ENCODE measurements at places on chromosomes 11 and 22.

DNA sequence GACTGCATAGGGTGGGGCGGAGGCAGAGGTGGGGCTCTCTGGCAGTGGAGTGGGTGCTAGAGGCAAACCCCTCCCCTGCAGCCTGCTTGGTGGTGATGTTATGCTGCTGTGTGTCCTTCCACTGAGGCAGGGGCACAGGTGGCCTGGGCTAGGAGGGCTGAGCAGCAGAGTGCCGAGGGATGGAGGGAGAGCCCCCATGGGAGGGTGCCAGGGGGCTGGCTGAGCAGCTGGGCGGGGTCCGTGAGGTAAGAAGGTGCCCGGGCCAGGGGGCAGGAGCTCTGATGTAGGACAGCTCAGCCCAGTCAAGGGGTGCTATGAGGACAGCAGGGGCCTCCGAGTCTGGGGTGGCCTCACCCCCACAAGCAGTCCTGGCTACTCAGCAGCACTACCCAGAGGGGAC, 4.2 kb downstream of the CLDN5 start:
- no peak for DNase-seq

- no peak for DNase-seq
Observed at GRCh38 chr11:1744891-1745700, 5.3 kb downstream of the IFITM10 start.

- DNase-seq = no peak
Observed at GRCh38 chr11:64670975-64671374, 52.0 kb downstream of the NRXN2 start.

GRCh38 chr22:50361222-50361621, 18.1 kb downstream of the PPP6R2 start:
- no peak for DNase-seq

DNA sequence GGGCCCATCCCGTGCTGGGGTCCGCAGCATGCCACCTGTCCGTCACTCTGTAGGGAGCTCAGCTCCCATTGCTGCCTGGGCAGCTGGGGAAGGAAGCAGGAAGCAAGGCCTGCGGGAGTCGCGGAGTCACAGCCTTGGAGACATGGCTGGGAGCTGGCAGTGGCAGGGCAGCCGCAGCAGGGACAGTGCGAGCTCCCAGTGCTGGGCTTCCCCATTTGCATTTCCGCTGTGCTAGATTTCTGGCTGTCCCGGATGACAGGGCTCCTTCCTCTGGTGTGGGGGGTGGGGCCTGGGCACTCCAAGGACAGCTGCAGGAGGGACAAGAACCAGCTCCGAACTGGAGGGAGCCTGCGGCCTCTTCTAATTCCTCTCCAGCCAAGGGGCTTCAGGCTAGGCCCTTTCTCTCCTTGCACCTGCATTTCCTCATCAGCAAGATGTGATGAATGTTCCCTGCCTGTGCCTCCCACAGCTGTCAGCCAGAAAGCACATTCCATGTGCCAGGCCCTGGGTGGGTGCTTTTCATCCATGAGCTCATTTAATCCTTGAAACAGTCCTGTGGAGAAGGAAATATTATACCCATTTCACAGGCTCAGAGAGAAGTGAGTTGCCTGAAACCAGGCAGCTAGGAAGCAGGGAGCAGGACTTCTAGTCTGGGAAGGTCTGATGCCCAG, 48.0 kb downstream of the MYO7A start:
- DNase-seq = no peak

GRCh38 chr22:38793721-38794466, at the start of gene DNAL4:
TSS of gene DNAL4 (minus strand) at chr22:38794143. CDS start at chr22:38782731, 11,412 bp downstream.
- DNase-seq = peak; percentile 96

- DNase-seq = no peak
Observed at GRCh38 chr22:30420347-30421125, 5.0 kb upstream of the MTFP1 start.

DNA sequence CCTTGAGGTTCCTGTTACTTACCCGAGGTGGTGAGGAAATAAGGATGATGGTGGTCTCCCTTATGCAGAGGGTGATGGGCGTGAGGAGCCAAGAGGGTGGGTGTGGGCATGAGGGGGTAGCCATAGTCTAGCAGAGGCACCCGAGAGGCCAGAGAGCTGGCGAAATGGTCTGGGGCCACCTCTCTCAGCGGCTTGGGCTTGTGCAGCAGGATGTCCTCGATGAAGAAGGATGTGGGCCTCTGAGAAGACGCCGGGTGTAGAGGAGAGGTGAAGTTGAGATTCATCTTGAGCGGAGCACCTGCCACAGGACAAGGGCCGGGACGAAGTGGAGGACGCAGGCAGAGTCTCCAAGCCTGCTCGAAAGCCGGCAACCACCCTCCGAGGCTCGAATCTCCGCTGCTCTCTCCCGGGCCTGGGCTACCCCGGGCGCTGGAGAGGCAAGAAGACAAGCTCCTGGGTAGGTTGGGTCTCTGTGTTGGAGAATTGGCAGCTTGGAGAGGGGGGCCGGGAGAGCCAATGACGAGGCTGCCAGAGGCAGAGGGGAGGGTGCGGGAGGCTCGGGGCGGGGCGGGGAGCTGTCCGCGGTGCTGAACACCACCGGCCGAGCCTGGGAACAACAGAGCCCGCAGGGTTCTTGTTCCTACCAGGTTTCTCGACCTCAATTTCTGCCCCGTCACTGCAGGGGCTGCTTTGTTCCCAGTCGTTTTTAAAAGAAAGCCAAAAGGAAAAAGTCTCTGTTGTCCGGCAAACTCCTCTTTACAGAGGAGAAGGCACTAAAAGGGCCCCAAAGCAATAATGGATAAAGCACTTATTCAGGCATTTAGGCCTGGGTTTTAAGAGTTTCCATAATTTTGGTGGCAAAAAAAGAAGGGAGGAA, at the start of gene BSX:
BSX (minus strand) TSS at position 447 of the 877 bp plus-strand sequence; CDS start at position 284, 163 bp downstream.
- DNase-seq = no peak

DNA sequence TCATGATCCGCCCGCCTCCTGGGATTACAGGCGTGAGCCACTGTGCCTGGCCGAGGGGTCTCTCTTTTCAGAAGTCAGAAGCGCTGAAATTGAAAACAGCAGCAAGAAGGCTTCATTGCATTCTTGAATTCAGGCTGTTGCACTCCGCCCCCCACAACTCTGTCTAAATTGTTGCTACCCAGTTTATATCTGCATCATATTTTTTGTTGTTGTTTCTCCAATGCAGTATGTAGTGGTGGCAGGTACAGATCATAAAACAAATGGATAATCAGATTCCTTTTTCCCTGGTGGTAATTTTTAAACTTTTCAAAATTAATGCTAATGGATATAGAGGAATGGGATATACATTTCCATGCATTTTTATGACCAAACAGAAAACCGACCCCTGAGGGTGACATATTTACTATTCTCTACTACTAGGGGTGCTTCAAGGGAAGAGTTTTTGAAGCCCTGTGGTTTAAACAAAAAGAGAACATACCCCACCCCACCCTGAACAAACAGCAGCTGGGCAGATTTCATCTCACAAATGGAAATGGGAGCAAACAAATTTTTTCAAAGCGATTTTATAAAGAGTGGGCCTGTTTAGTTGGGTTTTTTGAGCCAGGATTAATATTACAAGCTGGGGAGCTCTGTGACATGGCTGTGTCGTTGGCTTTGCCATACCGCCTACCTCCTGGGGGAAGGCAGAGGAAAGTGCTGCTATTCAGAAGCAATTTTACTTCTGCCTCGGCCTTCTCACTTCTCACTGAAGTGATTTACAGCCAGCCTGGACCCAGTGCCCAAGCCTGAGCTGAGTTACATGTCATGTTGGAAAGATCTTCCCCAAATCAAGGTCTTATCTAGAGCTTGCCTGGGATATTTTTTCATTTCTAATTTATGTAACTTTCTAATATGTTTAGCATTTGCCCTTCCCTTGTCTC, 16.0 kb upstream of the TMA7B start:
- no peak for DNase-seq

GRCh38 chr11:36427876-36428275, 82.2 kb downstream of the TRAF6 start:
- no peak for DNase-seq

DNA sequence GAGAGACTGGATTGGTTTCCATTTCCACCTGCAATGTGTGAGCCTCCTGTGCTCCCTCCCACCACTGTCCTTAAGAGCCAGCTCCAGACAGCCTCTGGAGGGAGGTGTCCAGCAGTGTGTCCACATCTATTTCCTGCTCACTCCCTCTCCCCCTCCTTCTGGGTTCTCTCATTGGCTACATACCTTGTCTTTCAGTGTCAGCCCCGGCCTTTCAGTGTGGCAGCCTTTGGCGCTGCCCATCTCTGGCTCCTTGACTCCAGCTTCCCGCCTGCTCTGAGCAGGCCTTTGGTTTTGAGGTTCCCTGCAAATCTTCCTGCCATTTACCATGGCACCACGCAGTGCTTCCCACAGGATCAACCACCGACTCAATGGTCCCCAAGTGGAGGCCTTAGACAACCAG, 19.0 kb upstream of the PTPRJ start:
- no peak for DNase-seq

DNA sequence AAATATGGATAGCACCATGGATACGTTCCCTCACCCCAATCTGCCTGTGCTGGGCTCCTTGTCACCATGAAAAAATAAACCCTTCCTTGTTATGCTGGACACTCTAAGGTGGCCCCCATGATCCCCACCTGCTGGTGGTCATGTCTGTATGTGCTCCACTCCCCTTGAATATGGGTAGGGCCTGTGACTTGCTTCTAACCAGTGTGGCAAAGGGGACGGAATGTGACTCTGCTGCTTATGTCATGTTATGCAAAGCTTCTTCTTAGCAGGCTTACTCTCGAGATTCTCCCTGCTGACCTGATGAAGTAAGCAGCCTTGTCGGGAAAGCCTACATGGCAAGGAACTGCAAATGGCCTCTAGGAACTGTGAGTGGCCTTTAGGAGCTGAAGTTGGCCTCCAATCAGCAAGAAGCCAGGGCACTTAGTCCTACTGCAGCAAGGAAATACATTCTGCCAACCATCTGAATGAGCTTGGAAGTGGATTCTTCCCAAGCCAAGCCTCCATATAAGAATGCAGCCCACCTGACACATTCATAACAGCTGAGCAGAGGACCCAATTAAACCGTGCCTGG, 159.9 kb downstream of the CCDC34 start:
- DNase-seq = no peak

GRCh38 chr22:44972363-44973083, 37.3 kb downstream of the PHF21B start:
- DNase-seq = no peak

- DNase-seq = no peak
Observed at GRCh38 chr11:36452236-36452940, 57.7 kb downstream of the TRAF6 start.

- no peak for DNase-seq
Observed at GRCh38 chr11:112963368-112963955, 2.2 kb downstream of the NCAM1 start.

DNA sequence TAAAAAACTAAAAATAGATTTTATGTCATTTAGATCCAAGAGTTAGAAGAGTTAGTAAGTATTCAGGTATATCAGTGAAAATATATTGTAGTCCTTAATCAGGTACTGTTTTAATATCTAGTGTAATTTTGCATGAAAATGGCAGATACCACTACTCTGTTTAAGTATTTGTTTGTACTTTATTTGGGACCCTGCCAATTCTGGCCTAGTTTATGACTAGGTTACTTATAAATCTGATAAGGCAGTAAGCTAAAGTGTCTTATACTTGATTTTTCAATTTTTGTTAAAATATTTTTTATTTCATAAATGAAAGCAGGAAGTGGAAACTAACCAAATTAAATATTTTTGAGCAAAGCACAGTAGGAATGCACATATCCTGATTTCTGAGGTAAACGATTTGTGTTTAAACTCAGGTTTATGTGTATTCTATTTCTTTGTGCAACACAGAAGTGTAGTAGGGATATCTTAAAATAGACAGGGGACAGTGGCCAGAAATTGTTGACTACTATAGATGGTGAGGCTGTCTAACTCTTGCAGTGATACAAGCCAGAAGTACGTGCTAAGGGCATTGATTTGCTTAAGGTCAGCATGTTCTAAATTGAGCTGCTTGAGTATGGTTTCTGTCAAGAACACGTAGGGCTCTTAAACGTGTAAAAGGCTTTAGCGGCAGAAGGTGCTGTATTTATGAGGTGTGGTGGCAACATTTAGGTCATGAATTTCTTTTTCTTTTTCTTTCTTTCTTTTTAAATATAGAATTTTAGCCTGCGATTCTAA, 34.0 kb downstream of the HIPK3 start:
- DNase-seq = no peak

DNA sequence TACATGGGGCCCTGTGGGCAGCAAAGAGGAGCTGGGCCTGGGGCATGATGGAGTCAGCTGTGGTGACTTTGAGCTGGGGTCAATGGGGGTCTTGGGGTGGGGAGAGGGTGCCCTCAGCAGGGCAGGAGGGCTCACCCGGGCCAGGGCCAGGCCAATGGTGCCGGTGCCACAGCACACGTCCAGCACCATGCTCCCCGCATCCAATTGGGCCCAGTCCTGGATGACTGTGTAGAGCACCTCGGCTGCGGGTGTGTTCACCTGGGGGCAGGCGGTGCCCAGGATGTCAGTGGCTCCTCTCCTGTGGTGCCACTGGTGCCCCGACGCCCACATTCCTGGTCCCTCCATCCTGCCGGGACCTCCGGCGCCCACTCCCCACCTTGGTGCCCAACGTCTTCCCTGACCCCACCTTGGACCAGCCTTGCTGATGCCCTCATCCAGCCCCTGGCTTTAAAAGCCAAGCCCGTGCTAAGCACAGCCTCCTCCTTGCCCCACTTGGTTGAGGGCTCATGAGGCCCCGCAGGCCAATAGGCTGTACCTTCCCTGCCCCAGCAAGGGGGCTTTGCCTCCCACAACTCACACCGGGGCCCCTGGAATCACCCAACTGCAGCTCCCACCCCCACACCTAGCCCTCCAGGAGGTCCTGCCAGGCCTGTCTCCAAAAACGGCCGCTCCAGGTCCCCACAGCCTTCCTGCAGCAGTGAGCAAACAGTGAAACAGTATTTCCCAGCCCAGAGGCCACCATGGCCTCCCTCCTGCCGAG, 2.2 kb upstream of the RANBP1 start:
- no peak for DNase-seq

- DNase-seq = no peak
Observed at GRCh38 chr11:118342503-118343161, at the start of gene CD3D. TSS of gene CD3D (minus strand) at chr11:118342705. CDS start at chr11:118342607, 98 bp downstream.

DNA sequence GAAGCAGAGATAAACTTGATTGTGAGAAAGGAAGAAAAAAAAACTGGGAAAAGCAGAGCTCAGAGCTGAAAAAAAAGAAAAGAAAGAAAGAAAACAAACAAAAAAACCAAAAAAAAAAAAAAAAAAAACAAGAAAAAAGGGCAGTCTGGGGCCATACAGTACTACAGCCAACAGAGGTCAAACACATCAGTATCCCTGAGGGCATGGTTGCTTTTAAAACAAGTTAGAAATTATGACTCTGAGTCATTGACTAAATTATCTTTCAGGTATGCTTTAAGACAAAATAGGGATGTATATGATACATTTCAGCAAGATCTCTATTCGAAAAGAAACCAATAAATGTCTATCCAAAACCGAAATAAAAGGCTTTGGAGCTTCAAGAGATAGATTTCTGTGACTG, 37.1 kb upstream of the TLCD5 start:
- DNase-seq = no peak

GRCh38 chr22:41360126-41360525, 21.6 kb upstream of the TEF start:
- DNase-seq = no peak

- DNase-seq = no peak
Observed at GRCh38 chr11:69415411-69416142, 65.9 kb upstream of the LINC01488 start.

Measured in NCI-H1436 treated with DMSO at 0.1 percent for 48 hours (cell line).